ENCODE measurements at places on chromosomes 7 and 10.

DNA sequence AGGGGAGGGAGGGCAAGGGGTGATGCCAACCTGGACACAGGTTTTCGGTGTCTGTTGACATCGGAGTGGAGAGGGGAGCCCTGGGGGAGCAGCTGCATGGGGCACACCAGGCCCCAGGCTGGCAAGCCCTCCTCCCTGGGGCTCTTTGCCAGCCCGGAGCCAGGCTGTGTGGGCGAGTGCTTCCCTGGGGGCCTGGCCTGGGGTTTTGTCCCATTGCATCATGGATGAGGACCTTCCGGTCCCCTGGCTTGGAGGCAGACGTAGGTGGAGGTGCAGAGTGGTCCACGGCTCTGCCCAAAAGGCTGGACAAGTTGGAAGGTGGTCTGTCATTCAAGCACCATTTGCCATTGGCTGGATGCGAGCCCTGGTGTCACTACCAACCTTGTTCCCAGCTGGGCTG lies 34.8 kb downstream of the ZMIZ1 start:
- H3K4me1 ChIP-seq = peaks cover 97% of the 10 kb centered on the region
- H3K36me3 ChIP-seq = no peaks in the 10 kb centered on the region
- DNase-seq = no peak
- H3K4me3 ChIP-seq = no peak overlapping the region
- H3K27ac ChIP-seq = no peak overlapping the region

- no peak overlapping the region for H3K27ac ChIP-seq
- DNase-seq = no peak
- no peak overlapping the region for H3K4me3 ChIP-seq
- H3K4me1 ChIP-seq = no peaks in the 10 kb centered on the region
- no peaks in the 10 kb centered on the region for H3K36me3 ChIP-seq
These were observed 61.6 kb upstream of the UNC5B start for GRCh38 chr10:71150796-71151195.

DNA sequence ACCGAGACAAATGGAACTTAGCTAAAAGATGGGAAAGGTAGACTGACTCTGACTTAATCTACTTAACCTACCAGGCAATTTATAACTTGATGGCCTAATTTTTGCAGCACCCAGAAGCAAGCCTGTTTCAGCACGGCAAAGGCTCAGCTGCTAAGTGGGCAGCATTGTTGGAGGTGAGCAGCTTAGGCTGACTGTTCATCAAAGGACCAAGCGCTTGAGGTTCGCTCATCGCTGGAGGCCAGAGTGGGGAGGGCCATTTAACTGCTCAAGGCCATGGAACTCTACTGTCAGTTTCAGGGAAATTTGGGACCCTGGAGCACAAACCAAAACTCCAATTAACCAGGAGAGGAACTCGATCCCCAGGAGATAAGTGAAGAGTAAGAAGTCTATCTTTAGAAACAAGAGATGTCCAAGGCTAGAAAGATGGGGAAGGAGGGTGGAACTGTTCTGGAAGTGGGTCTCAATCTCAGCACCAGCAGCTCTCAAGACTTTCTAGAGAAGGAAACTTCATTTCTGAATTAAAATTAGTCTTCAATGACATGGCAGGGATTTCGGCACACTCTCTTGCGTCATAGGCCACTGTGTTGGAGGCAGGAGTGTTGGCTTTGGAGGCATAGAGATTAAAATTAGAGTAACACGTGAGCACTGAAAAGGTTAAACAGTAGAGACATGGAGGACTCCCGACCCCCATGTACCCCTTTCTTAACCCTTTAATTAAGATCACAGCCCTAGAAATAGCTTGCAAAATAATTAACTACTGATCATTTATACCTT lies 43.1 kb downstream of the EGFR start:
- H3K27ac ChIP-seq = no peak overlapping the region
- DNase-seq = no peak
- H3K36me3 ChIP-seq = peaks cover 14% of the 10 kb centered on the region
- no peak overlapping the region for H3K4me3 ChIP-seq
- H3K27me3 ChIP-seq = no peaks in the 10 kb centered on the region

DNA sequence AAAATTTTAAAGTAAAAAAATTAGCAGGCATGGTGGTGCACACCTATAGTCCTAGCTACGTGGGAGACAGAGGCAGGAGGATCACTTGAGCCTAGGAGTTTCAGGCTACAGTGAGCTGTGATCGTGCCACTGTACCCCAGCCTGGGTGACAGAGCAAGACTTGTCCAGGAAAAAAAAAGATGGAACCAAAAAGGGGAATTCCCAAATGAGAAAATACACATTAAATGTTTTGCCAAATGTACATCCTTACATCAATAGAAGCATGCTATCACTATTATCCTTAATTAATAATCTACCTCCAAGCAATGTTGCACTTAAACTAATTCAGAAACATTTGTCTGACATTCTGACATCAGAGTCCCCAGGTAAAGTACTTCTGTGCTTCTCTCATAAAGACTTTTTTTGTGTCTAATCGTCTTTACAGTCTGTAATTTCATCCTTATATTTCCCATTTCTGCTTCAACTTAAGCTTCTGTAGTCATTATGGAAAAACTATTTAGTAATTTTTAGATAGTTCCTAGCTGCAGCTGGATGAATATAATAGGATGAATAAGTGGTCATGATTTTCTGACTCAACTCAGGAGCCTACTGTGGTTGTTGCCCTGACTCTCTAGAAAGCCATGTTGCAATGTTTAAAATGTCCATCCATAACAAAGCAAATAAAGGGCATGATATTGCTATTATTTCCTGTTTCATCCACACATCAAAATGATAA lies 57.7 kb downstream of the MYPN start:
- no peak overlapping the region for H3K4me3 ChIP-seq
- H3K36me3 ChIP-seq = no peaks in the 10 kb centered on the region
- no peak overlapping the region for H3K27ac ChIP-seq
- no peak for DNase-seq

DNA sequence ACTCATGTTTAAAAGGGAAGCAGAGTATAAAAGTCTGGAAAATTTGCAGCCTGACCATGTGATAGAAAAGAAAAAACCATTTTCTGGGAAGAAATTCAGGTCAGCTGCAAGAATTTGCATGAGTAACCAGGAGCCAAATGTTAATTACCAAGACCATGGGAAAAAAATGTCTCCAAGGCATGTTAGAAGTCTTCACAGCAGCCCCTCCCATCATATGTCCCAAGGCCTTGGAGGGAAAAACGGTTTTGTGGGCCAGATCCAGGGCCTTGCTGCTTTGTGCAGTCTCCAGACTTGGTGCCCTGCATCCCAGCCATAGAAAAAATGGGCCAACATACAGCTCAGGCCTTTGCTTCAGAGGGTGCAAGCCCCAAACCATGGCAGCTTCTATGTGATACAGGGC lies 1019.6 kb upstream of the SORCS1 start:
- no peak overlapping the region for H3K4me3 ChIP-seq
- H3K36me3 ChIP-seq = no peaks in the 10 kb centered on the region
- no peak for DNase-seq
- no peak overlapping the region for H3K27ac ChIP-seq
- no peaks in the 10 kb centered on the region for H3K27me3 ChIP-seq
- H3K4me1 ChIP-seq = no peaks in the 10 kb centered on the region

GRCh38 chr10:119501690-119502089 lies 40.8 kb downstream of the RGS10 start:
- no peak for DNase-seq
- no peaks in the 10 kb centered on the region for H3K27me3 ChIP-seq
- no peaks in the 10 kb centered on the region for H3K4me1 ChIP-seq

DNA sequence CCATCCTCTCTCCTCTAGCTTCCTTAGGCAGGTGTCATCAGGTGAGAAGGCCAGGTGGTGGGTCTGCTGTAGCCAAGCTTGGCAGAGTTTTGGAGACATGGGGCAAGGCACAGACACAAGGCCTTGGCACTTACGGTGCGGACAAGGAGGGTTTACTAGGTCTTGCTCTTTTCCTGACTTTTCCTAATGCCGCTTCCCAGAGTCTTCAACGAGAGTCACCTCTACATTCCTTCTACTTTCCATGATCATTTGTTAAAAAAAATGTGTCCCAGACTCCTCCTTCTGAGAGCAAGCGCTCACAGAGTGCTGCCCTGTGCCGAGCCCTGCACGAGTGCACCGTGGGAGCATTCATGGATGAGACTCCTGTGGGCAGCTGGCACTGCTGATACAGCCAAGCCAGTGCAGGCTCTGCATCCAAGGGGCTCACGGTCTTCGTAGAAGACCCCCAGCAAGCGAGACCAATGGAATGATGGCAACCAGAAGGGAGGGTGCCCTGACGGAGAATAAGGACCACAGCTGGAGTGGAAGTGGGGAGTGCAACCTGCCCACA lies 243.0 kb upstream of the MKI67 start:
- H3K4me1 ChIP-seq = no peaks in the 10 kb centered on the region
- no peak for DNase-seq
- H3K27ac ChIP-seq = no peak overlapping the region
- no peak overlapping the region for H3K4me3 ChIP-seq

DNA sequence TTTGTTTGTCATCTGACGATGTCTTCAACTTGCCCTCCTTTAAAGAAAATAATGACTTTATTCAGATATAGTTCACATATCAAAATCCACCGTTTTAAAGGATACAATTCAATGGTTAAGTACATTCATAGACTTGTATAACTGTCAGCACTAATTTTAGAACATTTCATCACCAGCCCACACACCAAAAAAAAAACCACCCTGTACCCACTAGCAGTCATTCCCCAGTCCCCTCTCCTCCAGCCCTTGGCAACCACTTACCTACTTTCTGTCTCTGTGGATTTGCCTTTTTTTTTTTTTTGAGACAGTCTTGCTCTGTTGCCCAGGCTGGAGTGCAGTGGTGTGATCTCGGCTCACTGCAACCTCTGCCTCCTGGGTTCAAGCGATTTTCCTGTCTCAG lies 5.3 kb upstream of the HILPDA start:
- no peaks in the 10 kb centered on the region for H3K36me3 ChIP-seq
- no peak overlapping the region for H3K4me3 ChIP-seq
- H3K4me1 ChIP-seq = peaks cover 28% of the 10 kb centered on the region

Data from SK-N-SH (cell line).